Activated T-helper 1 cell treated with anti-CD3 and anti-CD28 coated beads, Interleukin-12 subunit alpha, Interleukin-12 subunit beta, Interleukin-2, Interleukin-4 antibody, amounts not matched to agents 30 ng/mL and 10 ng/mL and 1 ng/mL, durations not matched to agents 14 hours and 24 hours and 36 hours (primary cell): ENCODE measurements at places on chromosomes 16 and 17.

GRCh38 chr17:49121696-49122292 is 10.8 kb upstream of the B4GALNT2 start:
- no peak for DNase-seq

- no peak for DNase-seq
Observed at GRCh38 chr16:24826096-24826690, 19.6 kb upstream of the SLC5A11 start.

- no peak for DNase-seq
Observed at GRCh38 chr17:77424585-77425344, 284.0 kb downstream of the SEC14L1 start.

DNA sequence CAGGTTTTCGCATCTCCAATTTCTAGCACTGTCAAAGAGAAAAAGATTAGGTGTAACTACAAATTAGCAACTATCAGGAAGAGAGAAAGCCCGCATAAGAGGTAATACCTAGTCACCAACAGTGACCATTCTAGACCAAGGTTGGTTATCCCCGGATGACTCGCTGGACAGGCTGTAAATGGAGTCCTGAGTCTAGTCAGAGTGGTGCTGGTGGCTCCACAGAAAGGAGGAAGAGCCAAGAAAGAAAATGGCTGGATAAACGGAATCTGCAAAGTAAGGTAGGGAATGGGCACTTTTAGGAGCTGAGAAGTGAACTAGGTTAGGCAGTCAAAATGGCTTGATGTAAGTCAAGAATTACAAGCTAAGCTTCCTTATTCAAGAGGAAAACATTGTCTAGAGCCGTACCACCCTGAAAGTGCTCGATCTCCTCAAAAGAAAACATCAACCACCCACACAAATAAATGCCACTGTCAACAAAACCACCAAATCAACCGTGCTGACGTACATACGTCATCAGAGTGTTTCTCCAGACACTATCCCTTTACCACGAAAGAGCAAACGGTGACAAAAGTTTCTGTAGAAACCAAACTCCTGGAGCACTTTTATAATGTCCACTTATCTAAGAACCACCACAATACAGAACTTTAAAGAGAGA is 2.2 kb downstream of the GSPT1 start:
- DNase-seq = peak; percentile 28

DNA sequence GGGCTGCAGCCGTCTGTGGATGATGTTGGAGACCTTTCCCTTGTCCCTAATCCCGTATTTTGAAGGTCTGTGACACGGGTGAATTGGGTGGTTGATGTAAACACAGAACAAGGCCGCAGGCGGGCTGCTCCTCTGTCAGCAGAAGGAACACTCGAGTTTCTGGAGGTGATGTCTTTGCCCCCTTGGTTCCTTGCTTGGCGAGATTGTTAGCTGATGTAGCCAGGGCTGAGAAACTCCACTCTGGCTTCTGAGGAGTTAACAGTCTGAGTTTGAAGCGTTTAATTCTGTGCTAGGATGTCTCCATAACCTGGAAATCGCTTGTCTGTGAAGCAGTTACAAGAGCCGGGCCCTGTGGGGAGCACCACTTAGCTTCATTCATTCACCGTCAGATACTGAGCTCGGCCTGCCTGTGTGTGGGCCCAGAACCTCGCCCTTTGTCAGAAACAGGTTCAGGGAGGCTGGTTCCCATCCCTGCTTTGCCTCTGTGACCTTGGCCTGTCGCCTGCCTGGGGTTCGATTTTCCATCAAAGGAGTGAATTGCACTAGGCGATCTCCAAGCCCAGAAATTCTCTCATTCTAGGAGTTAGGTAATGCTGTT is 1.3 kb downstream of the MAPK8IP3 start:
- peak; percentile 5 for DNase-seq

GRCh38 chr16:1723450-1724147 is 17.6 kb downstream of the MAPK8IP3 start:
- DNase-seq = no peak

DNA sequence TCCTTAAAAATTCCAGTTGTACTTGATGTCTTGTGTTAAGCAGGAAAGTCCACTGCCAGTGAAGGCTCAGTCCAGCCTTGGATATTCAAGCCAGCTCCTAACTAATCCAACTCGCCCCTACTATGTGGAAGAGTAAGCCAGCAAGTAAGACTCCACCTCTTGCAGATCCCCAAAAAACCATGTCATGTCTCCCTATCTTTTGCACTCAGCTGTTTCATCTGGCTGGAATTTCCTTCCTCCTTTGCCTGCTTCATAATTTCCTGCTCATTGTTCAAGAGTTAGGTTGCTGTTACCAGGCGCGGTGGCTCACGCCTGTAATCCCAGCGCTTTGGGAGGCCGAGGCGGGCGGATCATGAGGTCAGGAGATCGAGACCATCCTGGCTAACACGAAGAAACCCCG is 37.8 kb downstream of the RBBP6 start:
- DNase-seq = no peak

DNA sequence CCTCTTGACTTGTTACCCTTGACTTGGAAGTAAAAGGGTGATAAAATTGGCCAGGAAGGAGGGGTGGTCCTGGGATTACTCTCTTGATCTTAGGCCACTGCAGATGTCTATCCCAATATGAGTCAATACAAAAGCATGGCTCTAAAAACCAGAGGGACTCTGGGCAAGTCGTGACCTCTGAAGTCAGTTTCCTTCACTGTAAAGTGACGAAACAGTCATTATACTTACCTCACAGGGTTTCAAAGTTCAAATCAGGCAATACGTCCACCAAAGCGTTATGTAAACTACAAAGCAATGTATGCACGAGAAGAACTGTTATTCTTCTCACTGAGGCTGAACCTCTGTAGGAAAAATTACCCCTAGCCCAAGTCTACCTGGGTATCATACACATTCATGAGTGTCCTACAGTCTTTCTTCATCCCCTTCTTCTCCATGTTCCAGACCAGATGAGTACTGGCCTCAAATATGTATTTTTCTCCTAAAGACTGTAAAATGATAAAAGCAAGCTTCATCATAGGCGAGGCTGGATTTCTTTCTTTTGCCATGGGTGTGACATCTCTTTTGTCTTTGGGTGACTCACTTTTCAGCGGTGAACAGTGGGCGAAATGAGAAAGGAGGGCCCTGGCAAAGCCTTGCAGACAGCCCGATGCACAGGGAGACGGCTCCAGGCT is 34.5 kb upstream of the CLEC18B start:
- no peak for DNase-seq

DNA sequence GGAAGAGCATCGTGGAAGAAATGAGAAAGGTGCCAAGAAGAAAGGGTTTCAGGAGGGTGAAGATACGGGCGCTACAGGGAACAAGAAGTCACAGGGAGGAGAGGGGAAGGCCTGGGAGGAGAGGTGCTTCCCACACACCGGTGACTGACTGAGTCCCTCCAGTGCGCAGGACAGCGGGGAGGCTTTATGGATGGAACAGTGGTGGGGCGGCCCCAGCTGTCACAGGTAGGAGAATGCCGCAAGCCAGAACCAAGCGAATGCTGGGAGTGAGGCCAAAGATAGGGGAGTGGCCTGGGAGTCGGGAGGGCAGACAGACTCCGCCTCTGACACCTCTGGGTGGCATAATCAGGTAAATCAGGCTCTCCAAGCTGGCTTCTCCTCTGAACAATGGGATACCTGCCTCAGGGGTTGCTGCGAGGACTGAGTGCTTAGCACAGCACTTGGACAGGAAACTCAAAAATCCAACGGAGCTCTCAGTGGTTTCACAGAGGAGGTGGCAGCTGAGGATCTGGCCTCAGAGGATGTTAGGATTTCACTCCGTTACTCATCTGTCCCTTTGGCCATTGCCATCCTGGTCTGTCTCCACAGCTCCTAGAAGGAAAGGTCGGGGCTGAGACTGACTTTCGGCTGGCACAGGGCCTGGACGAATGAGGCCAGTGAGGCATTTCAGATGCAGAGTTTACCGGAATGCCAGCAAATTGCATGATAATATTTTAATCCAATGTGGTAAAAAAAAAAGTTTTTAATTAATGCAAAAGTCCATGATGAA is 717 bp upstream of the CNP start:
- DNase-seq = peak; percentile 54

DNA sequence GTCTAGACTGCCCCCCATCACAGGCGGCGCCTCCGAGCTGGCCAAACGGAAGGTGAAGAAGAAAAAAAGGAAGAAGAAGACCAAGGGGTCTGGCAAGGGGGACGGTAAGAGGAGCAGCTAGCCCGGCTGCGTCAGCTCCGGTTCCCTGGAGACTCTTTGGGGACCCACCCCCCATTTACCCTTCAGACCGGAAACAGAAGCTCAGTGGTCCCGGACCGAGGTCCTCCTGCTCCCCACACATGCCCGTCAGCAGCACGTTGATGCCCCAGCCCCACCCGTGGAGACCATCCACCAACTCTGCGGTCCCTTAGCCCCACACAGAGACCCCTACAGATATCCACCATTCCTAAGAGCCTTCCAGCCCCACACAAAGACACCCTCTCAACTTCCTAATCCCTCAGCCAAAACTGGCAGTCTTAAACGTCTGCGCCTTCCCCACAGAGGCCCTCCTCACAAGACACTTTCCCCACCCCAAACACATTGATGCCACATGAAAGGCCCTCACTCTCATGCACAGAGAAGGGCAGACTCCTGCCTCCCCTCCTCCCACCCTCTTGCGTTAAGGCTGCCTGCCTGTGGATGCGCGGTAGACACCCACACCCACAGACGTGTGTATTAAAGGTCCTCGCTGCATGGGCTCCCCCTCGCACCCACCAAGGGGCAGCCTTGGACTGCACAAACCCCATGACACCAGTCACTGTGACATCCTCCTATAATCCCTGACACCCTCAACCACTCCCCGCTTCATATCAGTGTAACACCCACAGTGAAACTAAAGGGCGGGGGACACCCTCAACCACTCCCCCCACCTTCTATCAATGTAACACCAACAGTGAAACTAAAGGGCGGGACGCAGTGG is 58.2 kb upstream of the RPH3AL start:
- DNase-seq = peak; percentile 53
